Chondrocyte (in vitro differentiated cells): ENCODE measurements at places on chromosomes 16 and 17. TPM values are rescaled to one million over a fixed set of nuclear protein-coding genes. Genes with fewer than 3 reads are reported as not detected.

DNA sequence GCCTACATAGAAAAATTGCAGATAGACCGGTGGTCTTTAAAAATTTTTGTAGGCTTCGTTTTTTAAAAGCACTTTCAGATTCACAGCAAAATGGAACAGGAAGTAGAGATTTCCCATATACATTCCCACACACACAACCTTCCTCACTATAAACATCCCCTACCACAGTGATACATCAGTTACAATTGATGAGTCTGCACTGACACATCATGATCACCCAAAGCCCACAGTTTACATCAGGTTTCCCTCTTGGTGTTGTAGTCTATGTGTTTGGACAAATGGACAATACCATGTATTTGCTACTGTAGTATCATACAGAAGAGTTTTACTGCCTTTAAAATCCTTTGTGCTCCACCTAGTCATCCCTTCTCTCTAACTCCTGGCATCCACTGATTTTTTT is 113.9 kb upstream of the ADAMTS18 start:
- H3K4me3 ChIP-seq = no peak overlapping the region
- no peaks in the 10 kb centered on the region for H3K36me3 ChIP-seq
- DNase-seq = no peak
- no peaks in the 10 kb centered on the region for H3K4me1 ChIP-seq
- H3K27ac ChIP-seq = no peak overlapping the region

Gene KIF19
- total RNA-seq = not detected in 3 replicates

DNA sequence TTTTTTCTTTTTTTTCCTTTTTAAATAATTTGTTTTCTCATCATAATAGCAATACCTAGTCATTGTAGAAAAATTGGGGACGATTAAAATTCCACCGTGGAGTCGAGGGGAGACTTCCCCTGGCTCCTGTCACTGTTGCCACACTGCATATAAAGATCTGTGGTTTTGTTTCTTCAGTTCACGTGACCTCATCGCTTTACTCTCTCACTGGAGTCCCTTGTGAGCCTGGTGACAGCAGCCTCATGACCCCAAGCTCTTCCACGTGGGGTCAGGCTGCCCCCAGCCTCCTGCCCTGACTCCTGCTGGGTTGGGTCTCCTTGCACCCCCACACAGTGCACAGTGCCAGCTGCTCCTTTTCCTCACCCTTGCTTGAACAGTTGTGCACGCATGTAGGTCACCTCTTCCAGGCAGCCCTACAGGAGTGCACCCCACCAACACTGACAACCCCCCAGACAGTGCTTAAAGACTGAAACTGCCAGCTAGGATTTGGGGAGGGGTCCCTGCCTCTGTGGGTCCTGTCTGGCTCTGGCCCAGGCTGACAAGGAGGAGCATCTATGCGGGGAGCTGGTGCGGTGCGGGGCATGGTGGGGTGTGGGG is 7.3 kb upstream of the METRNL start:
- H3K27ac ChIP-seq = no peak overlapping the region
- DNase-seq = no peak
- H3K4me1 ChIP-seq = peaks cover 2% of the 10 kb centered on the region

DNA sequence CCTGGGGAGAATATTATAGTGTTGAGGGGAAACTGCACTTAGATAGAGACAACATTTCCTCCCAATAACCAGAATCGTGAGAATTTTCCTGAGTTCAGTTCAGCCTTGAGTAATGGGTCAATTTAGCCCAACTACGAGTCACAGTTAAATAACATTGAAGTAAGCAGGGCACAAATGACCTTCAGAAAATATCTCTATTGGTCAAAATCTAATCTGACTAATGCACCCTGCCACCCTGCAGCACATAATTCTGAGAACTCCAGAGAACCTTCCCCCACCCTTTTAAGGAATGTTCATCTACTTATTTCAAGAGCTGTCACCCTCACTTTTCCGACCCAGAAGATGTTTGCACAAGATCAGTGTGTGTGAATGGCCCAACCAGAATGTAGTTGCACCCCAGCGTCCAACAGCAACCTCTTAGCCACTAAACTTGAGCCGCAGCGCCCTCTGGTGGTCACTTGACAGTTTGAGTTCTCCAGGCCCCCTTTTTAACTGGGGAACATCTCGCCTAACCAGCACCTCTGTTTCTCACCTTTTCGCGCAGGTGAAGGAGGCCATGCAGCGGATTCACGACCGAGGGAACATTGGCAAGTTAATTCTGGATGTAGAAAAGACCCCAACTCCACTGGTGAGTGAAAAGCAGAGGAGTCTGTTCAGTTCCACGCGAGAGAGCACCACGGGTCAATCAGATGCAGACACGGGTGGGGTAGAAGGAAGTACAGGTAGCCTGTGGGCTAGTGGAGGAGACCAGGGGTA is 50.9 kb upstream of the CLEC3A start:
- H3K4me3 ChIP-seq = no peak overlapping the region
- H3K27me3 ChIP-seq = peaks cover 13% of the 10 kb centered on the region
- no peak for DNase-seq

Gene ABI3
- total RNA-seq = not detected in 3 replicates

Gene COX4I1
- total RNA-seq = 341 to 345 TPM (median 344 TPM) in 3 replicates

DNA sequence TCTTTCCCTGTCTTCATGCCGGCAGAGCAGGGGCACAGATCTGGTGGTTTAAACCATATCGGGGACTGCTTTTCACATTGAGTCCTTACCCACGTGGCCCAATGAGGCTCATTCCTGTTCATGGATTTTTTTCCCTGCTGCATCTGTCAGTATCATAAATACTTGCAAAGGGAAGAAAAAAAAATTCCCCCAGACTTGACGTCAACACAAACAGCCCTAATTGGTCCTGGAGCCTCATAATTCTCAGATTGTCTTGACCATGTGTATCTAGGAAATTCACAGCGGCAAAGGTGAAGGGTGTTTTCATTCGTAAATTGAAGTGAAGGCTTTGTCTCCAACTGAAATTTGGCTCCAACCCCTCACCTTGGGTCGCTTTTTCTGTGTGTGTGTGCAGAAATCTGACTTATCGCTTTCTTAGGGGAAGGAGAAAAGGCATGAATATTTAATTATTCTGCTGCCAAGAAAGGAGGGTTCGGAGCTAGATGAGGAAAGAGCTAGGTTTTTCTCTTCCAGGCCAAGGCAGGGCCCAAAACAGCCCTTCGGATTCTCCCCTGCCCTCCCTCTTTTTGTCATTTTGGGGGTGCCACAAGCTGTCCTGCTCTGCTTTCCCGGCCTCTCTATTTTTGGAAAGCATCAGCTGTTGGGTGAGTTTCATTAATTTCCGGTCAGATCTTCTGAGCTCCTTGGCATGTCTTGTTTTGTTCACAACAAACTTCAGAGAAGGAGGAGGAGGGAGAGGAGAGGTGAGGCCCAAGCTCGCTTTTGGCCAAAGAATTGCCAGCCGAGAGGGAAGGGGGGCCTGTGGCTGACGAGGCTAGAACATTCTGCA is 17.8 kb upstream of the CIBAR2 start:
- H3K36me3 ChIP-seq = no peaks in the 10 kb centered on the region
- H3K4me1 ChIP-seq = peaks cover 32% of the 10 kb centered on the region
- no peak for DNase-seq
- no peak overlapping the region for H3K4me3 ChIP-seq

Gene CNTNAP1
- 22.8 to 43.6 TPM (median 42.1 TPM) in 3 replicates for total RNA-seq

DNA sequence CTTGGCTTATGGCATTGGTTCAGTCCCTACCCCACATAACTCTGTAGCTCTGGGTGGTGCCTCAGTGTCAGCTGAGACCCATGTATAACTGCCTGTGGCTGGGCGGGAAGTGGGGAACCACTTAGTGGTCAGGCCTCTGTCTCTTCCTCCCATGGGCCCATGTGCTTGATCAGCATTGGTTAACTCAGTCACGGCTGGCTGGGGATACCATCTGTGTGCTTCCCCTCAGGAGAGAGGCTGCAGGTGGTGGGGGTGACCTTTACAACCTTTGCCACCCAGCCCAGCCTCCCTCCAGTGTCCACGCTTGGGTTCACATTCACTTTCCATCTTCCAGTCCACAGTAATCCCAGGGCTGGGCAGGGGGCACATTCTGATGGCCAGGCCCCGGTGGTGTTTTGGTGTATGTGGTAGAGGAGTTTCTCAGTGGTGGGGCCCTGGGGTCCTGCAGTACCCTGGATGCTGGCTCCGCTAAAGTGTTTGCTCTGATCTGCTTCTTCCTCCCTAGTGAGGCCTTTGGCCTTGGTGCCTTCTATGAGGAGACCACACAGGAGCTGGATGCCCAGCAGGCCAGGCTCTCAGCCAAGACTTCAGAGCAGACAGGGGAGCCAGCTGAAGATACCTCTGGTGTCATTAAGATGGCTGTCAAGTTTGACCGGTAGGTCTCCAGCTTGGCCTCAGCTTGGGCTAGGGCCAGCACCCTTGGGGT is 10.2 kb upstream of the NFATC3 start:
- peaks cover 33% of the 10 kb centered on the region for H3K36me3 ChIP-seq
- H3K4me1 ChIP-seq = peaks cover 5% of the 10 kb centered on the region
- H3K27ac ChIP-seq = no peak overlapping the region

GRCh38 chr17:70159980-70160379 is 9.4 kb upstream of the KCNJ2 start:
- peaks cover 6% of the 10 kb centered on the region for H3K27me3 ChIP-seq
- no peak overlapping the region for H3K4me3 ChIP-seq
- DNase-seq = no peak
- no peaks in the 10 kb centered on the region for H3K36me3 ChIP-seq
- no peaks in the 10 kb centered on the region for H3K4me1 ChIP-seq

DNA sequence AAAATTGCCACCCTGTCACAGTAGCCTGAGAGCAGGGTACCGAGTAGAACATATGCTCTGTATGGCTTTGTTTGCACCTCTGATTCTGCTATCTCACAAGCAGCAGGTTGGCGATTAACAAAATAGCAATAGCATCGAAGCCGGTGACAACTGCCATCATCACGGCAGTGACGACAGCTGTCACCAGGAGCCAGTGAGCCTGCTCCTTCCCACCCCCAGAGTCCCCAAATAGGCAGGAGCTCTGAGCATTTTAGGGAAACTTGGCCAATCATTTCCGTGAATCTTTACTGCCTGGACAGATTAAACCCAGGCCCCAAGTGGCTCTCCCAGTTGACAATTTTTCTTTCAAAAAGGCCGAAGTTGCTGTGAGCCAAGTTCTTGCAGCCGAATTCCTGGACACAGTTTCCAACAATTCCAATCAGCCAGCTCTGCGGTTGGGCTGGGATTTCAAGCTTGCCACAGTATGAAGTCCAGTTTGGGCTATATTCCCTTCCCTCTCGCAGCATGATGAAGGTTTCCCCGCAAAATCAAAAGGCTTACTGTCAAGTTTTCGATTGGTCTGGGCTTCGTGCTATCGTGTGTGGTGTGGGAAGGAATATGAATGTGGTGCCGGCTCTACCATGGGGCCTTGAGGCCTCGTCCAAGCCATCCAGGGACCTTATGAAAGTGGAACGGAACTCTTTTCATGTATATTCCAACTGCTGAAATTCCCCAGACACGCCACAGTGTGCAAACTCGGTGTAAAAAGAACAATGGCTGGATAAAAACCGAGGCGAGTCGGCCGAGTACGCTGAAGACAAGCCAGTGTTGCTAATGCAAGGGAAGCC is 186.6 kb downstream of the C16orf78 start:
- DNase-seq = no peak
- H3K4me1 ChIP-seq = peaks cover 15% of the 10 kb centered on the region
- no peaks in the 10 kb centered on the region for H3K27me3 ChIP-seq
- H3K27ac ChIP-seq = no peak overlapping the region

- H3K4me3 ChIP-seq = peak overlapping the region; percentile 19
- H3K36me3 ChIP-seq = no peaks in the 10 kb centered on the region
- H3K27me3 ChIP-seq = peaks cover 28% of the 10 kb centered on the region
- peaks cover 19% of the 10 kb centered on the region for H3K4me1 ChIP-seq
- no peak overlapping the region for H3K27ac ChIP-seq
These were observed 419 bp downstream of the RAB37 start for GRCh38 chr17:74737299-74738050.

- peak; percentile 64 for DNase-seq
- H3K4me1 ChIP-seq = peaks cover 5% of the 10 kb centered on the region
- H3K4me3 ChIP-seq = no peak overlapping the region
- no peaks in the 10 kb centered on the region for H3K36me3 ChIP-seq
These were observed 12.1 kb downstream of the SPATA33 start for GRCh38 chr16:89669755-89670154.

GRCh38 chr16:24670623-24671454 is 58.6 kb upstream of the TNRC6A start:
- H3K4me1 ChIP-seq = peaks cover 29% of the 10 kb centered on the region
- H3K27ac ChIP-seq = peak overlapping the region; percentile 97
- H3K27me3 ChIP-seq = no peaks in the 10 kb centered on the region

Gene SOX15
- 0.32 to 0.39 TPM in 2 of 3 replicates, not detected in the other for total RNA-seq

Gene CD300LB
- not detected in 3 replicates for total RNA-seq

DNA sequence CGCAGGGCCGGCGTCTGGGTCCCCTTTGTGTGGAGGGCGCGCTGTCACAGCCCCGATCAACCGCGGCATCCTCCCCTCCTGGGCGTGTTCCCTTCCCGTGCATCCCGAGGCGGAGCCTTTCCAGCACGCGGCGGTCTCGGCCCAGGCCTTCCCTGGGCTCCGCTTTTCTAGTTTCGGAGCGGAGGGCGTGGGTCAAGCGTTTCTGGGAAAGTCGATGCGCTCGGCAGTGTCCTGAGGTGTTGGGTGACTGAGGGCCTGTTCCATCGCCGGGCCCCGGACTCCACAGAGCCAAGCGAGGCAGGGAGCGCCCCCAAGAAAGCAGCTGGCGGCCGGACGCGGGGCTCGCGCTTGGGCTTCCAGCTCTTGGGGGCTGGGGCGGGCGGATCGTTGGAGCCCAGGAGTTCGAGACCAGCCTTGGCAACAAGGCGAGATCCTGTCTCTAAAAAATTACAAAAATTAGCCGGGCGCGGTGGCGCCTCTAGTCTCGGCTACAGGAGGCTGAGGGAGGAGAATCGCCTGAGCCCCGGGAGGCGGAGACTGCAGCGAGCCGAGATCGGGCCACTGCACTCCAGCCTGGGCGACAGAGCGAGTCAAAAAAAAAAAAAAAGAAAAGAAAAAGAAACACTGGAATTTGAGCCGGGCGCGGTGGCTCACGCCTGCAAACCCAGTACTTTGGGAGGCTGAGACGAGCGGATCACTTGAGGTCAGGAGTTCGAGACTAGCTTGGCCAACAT is 806 bp downstream of the IFT140 start:
- no peak for DNase-seq
- H3K27ac ChIP-seq = peak overlapping the region; percentile 99
- H3K4me1 ChIP-seq = peaks cover 43% of the 10 kb centered on the region
- peaks cover 3% of the 10 kb centered on the region for H3K36me3 ChIP-seq
- no peaks in the 10 kb centered on the region for H3K27me3 ChIP-seq

DNA sequence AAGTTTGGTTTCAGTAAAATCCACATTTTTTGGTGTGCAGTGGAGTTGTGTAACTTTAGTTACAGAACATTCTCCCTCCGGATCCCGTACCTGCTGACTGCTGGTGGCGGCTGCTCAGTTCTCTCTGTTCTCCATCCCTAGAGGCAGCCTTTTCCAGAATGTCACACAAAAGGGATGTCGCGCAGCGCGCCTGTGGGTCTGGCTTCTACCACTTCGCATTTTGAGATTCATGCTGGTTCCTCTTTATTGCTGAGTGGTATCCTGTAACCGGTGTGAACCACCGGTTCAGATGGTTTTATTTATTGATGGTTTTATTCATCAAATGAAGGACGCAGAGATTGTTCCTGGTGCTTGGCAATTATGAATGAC is 981 bp upstream of the CEP131 start:
- H3K4me1 ChIP-seq = peaks cover 17% of the 10 kb centered on the region
- peaks cover 7% of the 10 kb centered on the region for H3K36me3 ChIP-seq
- H3K27me3 ChIP-seq = no peaks in the 10 kb centered on the region
- H3K4me3 ChIP-seq = peak overlapping the region; percentile 79
- peak overlapping the region; percentile 85 for H3K27ac ChIP-seq
- DNase-seq = no peak
